ENCODE measurements at places on chromosomes 13 and 19.

DNA sequence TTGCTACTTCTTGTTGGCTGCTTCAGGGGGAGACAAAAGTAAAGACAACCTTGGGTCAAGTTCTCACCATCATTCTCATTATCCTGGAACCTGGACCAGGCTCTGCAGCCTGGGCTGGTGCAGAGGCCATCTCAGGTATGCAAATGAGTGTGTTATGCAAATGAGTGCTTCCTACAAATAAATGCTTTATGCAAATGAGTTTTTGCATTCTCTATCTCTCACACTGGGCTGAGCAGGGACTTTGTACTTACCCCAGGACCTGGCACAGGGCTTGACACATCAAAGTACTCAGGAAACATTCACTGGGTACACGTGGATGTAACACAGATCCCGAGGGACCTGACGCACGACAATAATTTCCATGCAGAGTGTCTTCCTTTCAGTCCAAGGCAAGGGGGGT lies 103.0 kb downstream of the DNAJC15 start:
- no peak for DNase-seq

DNA sequence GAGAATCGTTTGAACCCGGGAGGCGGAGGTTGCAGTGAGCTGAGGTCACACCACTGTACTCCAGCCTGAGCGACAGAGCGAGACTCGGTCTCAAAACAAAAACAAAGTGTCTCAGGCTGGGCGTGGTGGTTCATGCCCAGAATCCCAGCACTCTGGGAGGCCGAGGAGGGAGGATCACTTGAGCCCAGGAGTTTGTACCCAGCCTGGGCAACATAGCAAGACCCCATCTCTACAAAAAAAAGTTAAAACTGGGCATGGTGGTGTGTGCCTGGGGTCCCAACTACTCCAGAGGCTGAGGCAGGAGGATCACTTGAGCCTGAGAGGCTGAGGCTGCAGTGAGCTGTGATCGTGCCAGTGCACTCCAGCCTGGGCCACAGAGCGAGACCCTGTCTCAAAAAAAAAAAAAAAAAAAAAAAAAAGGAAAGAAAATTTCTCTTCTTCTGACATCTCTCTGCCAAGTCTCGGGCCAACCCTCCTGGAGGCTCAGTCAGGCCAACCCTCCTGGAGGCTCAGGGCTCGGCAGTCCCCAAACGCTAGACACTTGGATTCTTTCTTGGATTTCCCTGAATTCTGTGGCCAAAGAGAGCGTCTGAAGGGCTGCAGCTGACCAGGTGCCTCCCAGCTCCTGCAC lies 26.3 kb downstream of the ARID3A start:
- no peak for DNase-seq

GRCh38 chr13:23003446-23003845 lies 177.3 kb upstream of the SGCG start:
- no peak for DNase-seq

- DNase-seq: no peak
Measured at GRCh38 chr13:66914155-66914554, 316.0 kb downstream of the PCDH9 start.

- DNase-seq: no peak
Measured at GRCh38 chr19:3010871-3011270, 18.2 kb downstream of the TLE2 start.

- DNase-seq: peak; percentile 43
Measured at GRCh38 chr19:55319785-55320184, 5.4 kb downstream of the TMEM150B start.

DNA sequence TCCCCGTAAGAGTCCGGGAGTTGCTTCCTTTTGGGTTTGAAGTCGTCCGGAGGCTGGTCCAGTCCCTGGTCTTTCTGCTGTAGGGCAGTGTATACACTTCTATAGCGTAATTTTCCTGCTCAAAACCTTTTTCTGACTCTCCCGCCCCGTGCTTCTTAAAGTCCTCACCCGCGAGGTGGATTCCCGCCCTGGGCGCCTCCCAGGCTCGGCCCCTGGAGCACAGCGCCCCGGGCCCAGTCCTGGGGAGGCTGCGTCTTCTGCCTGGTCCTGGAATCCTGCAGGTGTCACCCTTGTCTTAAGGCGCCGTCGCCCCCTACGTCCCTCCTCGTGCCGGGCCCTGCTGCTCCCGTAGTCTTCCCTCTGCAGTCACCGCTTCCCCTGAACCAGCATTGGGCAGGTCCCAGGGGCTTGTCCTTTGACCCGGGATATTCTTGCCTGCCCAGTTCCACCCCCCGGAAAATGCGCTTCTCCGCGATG lies 34.4 kb upstream of the ZNF808 start:
- DNase-seq: no peak

- no peak for DNase-seq
Measured at GRCh38 chr19:2607712-2608601, 94.5 kb downstream of the GNG7 start.

- DNase-seq: peak; percentile 54
Measured at GRCh38 chr19:6239401-6239844, 40.4 kb downstream of the MLLT1 start.

DNA sequence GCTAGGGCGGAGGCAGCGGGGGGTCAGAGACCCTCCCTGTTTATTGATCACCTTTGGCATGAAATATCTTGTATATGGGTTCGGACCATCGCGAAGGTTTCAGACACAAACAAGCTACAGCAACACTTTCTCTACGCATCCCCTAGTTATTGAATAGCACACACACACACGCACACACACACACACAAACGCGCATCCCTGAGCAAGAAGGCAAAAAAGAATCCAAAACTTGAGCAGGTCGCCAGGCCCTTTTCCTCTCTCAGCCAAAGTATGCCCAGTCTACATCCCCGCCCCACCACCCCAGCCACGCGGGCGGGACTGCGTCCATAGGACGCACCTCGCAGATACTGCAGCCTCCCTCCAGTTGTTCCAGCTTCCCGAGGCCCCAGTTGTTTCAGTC lies 16.0 kb downstream of the POU4F1 start:
- no peak for DNase-seq

- no peak for DNase-seq
Measured at GRCh38 chr19:45774765-45775164, 5.7 kb upstream of the SIX5 start.

DNA sequence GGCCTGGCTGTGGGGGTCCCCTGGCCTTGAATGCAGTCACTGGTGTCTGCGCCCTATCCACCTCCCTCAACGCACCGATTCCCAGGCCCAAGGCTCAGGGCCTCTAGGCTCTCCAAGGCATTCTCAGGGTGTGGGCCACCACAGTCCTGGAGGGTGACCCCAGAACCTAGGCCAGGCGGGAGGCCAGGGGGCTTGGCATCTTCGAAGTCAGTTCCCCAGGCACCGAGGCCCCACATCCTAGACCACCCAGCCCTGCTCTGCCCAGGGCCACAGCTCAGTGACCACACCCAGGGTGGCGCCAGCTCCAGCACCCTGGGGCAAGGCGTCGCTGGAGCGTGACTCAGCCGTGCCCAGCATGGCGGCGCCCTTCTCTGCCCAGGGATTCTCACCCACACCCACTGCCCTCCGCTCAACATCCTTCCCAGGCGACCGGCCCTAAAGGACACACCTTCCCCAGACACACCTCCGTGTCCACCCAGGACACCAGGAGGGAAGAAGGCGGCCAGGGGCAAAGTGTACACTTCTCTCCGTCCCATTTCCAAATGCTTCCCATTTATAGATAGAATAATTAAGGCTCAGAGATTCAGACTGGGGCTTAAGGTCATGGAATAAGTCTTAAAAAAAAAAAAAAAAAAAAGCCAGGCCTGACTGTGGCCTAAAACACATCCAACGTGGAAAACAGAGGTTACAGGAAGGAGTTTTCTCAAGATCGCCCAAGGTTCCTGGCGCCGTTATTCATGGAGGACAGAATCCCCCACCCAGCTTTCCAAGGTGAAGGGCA lies 36.4 kb upstream of the NANOS3 start:
- peak; percentile 71 for DNase-seq

DNA sequence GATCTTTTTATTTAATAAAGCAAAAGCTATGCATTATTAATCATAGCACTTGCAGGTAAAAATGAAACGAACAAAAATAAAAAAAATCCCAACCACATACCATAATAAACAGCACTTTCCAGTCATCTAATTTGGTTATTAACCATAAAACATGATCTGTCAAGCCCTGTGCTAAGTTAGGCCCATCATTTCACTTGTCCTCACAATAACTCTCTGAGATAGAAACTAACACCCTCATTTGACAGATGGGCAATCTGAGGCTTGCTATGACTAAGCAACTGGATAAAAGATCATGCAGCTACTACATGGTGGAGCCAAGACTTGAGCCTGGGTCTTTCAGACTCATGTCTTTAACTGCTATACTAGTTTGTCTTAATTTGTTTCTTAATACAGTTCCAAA lies 21.8 kb downstream of the PROSER1 start:
- no peak for DNase-seq

DNA sequence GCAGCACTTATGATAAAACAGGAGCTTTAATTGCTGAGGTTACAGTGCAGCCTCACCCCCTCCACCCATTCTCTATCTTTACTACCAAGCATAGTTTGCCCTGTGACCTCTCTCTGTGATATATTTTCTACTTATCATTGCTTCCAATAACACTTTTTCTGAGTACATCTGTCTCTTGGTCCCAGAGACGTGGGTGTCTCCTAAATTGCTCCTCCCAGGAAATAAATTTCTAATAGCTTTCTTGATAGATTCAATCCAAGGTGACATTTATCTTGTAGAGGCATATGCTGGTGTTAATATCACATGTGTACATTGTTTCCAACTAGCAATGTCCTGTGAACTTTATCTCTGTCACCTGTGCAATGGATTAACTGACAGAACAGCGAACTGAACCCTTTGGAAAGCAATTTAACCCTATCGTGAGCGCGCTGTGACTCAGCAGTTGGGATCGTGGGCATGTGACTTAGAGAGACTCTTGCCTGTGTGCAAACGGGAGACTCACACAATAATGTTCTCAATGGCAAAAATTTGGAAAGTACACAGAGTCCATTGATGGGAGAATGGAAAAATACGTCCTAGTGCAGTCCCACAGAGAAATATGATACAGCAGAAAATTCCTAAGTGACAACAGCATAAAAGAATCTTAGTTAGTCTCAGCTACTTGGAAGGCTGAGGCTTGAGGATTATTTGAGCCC lies 7.0 kb upstream of the MAP2K2 start:
- peak; percentile 61 for DNase-seq

DNA sequence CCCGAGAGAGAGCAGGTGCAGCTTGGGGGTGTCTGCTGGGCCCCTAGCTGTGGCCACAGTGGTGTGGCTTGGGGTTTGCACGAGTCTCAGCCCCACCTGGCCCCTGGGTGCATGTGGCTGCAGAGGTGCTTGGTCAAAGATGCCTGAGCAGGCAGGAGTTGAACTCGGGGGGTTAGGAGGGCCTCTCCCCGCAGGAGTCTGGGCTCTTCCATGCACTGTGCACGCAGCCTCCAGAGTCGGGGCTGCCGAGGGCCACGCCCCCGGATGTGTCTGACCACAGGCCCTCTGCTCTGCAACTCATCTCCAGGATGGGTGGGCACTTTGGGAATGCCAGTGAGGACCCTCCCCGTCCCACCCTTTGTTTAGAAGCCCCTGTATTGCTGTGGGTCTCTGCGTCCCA lies 91.5 kb upstream of the MCF2L start:
- no peak for DNase-seq

- DNase-seq: no peak
Measured at GRCh38 chr19:50065938-50066337, 40.1 kb downstream of the ZNF473 start.

DNA sequence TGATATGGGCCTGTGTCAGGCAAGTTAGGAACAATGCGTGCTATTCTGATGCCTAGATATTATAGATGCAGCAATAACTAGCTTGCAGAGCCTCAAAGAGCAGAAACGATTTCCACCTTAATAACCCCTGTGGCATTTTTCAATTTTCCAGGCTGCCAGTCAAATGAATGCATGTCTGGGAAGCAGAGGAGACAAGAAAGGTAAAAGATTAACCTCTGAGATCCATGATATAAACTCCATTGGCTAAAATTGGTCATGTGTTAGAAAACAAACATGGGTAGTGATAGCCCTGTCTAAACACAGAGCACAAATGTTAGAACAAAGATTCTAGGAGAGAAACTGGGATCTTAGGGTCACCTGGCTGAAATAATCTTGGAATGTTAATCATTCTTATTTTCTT lies 811.1 kb downstream of the DIAPH3 start:
- DNase-seq: no peak

GRCh38 chr19:51576850-51577249 lies 5.8 kb downstream of the ZNF175 start:
- no peak for DNase-seq

- no peak for DNase-seq
Measured at GRCh38 chr13:42075517-42075916, 27.1 kb downstream of the DGKH start.

DNA sequence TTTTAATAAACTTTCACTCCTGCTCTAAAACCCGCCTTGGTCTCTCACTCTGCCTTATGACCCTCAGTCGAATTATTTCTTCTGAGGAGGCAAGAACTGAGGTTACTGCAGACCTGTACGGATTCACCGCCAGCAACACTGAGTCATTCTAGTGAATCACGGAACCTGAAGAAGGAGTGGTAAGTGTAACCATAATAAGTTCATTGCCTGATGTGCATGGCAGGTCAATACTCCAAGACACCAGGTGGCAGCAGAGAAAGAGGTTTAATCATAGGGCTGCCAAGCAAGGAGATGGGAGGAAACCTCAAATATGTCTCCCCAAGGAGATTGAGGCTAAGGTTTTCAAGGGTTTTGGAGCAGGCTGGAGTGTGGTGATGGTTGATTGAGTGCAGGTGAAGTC lies 204.3 kb upstream of the IPO5 start:
- peak; percentile 46 for DNase-seq

GRCh38 chr13:79037197-79037596 lies 368.9 kb downstream of the RBM26 start:
- no peak for DNase-seq

GRCh38 chr13:42751693-42752092 lies 29.7 kb upstream of the FAM216B start:
- no peak for DNase-seq

DNA sequence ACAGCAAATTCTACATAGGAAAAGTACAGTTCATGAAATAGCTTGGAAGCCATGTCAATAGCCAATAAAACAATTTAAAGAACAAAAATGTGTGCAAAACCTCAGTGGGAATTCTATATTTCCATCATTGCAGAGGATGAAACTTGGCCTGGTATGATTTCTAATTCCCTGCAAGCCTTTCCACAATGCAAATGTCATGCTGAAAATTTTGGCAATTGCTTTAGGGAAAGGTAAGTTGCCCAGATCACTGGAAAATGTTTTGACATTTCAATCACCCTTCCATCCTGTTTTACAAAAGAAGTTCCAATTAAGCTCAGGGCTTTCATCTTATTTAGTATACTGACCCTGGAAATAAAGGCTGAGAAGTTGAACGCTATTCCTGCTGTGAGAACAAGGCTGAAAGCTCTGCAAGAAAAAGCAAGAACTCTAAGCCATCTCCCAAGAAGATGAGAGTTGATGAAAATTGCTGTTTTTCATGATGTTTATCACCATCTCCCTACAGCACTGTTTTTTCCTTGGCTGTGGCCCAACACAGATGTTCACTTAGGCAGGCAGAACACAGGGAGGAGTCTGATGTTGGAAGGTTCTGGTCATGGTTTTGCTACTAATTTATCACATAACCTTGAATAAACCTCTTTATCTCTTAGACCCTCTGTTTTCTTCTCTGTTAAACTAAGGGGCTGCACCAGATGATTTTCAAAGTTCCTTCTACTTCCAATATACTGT lies 263.7 kb downstream of the KCTD12 start:
- DNase-seq: no peak

Measured in RWPE1 (cell line).